ENCODE measurements at places on chromosomes 11 and 22.

DNA sequence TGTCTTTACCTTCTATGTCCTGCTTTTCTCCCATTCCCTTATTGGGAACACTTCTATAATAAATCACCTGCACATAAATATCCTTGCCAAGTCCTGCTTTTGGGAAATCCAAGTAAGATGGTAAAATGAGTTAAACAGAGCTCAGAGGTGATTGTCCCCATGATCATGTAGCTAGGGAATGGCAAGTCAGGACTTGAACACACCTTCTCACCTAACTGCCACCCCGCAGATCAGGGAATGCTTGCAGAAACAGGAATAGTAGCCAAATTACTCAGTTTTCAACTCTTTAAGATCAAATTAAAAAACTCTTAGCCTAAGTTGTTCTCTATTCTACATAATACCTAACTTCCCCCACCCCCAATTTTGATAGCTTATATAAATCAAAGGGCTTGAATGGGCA lies 16.0 kb downstream of the OOSP3 start:
- DNase-seq = no peak

DNA sequence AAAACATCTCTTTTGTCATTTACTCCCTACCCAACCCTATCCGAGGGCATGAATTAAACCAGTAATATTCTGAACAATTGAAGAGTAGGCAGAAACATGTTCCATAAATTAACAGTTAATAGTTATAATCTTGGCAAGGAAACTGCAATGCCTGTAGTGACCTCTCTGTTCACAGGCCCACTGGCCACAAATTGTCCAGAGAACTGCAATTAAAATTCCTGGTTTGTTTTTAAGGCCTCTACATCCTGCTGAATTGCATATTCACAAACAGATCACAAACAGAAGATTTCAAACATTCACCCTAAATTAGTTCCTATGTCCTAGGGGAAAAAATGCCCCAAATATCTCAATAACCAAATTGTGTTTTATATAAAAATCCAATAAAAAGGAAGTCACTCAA lies 143.2 kb upstream of the TRPC6 start:
- DNase-seq = no peak

GRCh38 chr11:82815406-82815805 lies 81.7 kb upstream of the FAM181B start:
- DNase-seq = no peak

DNA sequence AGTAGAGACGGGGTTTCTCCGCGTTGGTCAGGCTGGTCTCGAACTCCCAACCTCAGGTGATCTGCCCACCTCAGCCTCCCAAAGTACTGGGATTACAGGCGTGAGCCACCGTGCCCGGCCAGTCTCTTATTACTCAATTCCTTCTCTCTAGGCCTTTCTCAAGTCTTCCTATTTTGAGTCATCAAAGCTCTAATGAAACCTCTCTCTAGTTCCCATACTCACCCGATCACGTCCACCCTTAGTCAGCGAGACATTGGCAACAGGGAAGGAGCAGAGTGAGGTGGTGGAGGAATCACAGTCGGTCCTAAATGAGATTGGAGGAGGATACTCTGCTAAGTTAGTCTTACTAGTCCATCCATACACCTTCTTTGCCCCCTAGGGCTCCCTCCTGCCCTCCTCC lies 5.0 kb downstream of the BSCL2 start:
- DNase-seq = no peak

GRCh38 chr11:78914503-78914902 lies 339.8 kb upstream of the NARS2 start:
- no peak for DNase-seq

All from Panc1 (cell line).